ENCODE measurements at places on chromosomes 16 and 17. TPM values are rescaled to one million over a fixed set of nuclear protein-coding genes. Genes with fewer than 3 reads are reported as not detected.

The SOX8 gene
- 5.1 TPM for total RNA-seq

The KRT33B gene
- total RNA-seq, result not detected

The CLEC19A gene
- total RNA-seq, result not detected

GRCh38 chr17:56897646-56898424, 16.0 kb downstream of the TRIM25 start:
- no peak for DNase-seq

- no peak for DNase-seq
These were observed 3.5 kb downstream of the KRT40 start for GRCh38 chr17:40980596-40980995.

DNA sequence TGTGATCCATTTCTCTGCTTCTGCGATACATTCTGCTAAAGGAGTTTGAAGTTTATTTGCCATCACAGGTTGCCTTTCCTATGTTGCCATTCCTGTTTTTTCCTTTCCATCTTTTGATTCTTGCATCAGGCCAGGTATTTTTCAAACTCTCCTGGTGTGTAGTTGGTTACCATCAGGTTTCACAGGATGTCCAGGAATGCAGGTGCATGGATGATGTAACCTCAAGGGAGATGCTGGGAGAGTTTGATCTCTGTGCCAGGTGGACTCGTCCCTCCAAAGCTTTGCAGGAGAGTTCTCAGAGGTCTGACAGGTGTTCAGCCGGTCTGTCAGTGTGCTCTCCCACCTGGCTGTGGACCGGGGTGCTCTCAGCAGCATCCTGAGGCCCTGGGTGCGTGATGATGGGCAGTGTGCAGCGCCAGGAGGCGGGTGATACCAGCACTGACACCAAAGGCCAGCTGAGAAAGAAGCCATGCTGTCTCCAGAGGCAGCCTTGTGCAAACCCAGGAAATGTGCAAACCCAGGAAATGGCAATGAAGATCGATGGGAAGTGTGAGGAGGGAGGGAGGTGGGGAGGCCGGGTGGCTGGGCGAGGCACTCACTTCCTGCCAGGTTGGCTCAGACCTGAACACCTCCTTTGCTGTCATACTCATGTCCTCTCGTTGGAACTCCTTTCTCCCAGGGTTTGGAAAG, 1.7 kb downstream of the ATP2C2 start:
- DNase-seq, result no peak

DNA sequence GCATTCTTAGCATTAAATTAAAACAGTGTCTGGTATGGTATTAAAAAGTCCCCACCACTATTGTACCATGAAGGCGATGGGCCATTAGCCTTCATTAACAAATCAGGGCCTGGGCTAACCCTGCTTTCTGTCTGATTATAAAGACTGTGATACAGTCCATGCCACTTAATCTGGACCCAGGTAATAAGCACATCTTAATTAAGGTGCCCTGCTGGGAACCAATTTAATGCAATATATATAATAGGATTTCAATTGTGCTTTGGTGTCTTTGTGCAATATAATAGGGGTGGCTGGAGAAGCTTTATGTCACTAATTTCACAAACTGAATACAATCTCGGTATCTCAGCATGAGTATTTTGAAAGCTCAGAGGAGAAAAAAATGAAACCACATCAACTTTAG, 64.4 kb upstream of the CDH8 start:
- DNase-seq, result no peak

DNA sequence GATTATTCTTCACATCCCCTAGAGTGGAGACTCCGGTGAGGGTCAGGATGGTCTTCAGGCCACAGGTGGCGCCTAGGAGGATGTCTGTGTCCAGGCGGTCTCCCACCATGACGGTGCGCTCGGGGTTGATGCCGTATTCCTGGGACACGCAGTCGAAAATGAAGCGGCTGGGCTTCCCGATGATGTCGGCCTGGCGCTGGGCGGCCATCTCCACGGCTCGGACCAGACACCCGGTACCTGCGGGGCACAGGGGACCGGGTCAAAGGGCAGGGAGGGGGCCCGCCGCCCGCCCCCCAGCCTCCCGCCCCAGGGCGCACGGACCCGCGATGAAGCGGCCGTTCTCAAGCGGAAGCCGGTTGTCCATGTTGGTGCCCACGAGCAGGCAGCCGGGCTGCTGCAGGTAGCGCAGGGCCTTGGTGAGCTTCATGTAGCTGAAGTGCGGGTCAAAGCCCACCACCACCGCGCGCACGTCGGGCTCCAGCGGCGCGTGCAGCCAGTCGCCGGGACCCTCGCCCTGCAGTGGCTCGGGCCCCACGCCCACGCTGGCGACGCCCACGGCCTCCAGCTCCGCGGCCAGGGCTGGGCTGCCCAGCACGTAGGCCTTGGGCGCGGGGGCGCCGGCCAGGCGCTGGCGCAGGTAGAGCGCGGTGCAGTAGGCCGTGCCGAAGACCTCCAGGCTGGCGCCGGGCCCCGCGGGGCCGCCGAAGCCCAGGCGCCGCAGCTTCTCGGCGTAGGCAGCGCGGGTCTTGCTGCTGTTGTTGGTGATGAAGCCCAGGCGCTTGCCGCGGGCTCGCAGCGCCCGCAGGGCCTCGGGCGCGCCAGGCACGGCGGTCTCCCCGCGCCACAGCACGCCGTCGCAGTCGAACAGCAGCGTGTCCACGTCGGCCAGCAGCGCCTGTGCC, 572 bp downstream of the PGP start:
- DNase-seq, result no peak

GRCh38 chr17:77869041-77869599, 89.4 kb upstream of the TNRC6C start:
- DNase-seq, result no peak

- no peak for DNase-seq
These were observed 50.0 kb downstream of the MRTFB start for GRCh38 chr16:14121142-14121541.

GRCh38 chr17:34125010-34125409, 130.1 kb upstream of the CCL2 start:
- DNase-seq, result no peak

DNA sequence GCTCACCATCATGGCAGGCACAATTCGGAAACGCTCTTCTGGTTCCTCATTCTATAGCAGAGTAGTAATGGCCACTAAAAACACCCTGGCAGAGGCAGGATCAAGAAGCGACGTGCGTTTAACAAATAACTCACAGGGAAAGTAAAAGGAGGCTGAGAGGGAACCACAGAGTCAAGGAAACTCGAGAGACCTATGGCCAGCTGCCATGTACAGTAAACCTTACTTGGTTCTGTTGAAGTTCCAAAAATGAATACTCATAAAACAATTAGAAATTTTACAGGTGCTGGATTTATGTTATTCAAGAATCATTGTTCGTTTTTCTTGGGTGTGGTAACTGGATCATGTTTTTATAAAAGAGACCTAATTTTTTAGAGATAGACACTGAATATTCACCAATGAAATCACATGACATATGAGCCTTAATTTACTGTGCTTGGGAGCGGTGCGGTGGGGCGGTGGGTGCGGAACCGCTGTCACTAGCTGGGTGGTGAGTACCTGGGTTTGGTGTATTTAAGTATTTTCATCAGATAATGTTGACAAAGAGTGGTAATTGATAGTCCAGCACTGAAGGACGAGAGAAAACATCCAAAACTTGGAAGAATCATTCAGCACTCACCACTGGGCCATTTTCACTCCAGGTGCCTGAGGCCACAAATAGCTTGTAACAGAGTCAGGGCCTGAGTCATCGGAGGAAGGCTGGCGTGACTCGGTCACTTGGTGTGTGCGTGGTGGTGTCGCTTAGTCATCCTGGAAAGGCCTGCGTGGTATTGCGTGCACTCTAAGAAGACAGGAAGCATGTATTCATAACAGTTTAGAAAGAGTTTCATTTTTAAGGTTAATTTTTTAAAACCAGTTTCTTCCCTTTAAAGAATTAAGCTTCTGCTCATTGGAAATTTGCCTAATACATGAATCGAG, 135.4 kb upstream of the CHMP6 start:
- DNase-seq, result peak; percentile 40

DNA sequence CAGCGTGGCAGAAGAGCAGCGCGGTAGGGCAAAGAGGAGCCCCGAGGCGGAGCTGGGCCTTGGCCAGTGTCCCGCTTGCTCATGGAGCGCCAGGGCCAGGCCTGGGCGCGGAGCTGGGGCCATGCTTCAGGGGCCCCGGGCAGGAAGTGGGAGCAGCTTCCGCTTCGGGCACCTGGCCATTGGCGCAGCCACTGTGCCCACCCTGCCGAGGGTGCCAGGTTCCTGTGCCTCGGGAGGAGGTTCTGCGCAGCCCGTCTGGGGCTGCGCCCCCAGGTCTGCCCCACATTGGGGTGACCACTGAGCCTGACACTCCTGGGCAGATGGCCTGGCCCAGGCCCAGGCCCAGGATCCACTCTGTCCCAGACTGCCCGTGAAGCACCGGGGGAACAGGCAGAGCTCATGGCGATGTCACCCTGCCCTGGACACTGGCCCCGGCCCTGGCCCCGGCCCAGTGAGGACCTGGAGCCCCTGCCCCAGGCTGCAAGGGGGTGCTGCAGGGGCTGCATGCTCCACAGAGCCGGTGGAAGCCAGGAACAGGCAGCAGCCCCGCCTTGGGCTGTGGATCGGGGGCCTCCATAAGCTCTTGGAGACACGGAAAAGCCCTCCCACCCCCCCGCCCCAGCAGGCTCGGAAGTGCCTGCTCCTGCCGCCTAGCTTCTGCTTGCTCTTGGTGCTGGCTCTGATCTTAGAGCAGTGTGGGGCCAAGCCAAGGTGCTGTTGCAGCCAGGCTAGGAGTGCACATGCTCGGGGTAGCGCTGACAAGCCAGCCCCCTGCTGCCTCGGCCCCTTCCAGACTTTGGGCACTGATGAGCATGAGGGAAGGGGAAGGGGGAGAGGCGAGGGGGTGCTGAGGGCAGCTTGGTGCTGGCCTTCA, 35.9 kb upstream of the FOXJ1 start:
- DNase-seq, result no peak

- DNase-seq, result no peak
These were observed 6.0 kb upstream of the RNF213 start for GRCh38 chr17:80254396-80255251.

DNA sequence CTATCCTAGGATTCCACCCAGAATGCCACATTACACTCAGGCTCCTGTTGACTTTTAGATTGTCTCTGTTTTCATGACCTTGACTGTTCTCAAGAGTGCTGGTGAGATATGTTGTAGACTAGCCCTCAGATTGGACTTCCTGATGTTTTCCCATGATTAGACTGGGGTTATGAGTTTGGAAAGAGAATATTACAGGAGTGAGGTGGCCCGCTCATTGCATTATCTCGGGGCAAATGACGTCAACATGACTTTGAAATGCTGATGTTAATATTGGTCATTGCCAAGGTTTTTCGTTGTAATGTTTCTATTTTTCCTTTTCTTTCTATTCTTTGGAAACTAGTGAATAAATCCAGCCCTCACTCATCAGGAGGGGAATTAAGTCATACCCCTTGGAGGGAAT, 355.7 kb upstream of the MON1B start:
- DNase-seq, result no peak

DNA sequence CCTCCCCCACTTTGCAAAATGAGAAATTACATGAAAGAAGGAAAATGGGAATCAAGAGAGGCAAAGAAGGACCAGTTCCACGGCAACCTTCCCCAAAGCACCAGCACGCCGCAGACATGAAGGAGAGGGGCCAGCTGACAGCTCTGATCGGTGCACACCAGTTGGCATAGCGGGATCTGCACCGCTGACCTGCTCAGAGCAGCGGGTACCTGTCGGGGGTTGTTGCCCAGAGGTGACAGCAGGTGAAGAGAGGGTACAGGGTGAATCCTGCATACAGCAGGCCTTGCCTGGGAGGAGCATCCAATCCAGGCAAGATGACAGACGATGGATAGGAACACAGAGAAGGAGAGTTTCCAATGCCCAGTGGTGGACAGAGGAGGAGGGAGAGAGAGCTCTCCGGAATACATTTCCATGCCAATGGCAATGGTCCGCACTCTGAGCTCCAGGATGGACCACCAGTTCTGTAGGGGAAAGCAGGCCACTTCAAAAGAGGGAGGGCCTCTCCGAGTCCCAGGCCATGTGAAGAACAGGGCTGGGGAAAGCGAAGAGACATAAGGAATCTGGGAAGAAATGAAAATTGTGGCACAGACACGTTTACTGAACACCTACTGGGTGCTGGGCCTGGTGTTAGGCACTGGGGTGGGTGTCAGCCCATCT, 24.0 kb downstream of the CEP295NL start:
- DNase-seq, result no peak

DNA sequence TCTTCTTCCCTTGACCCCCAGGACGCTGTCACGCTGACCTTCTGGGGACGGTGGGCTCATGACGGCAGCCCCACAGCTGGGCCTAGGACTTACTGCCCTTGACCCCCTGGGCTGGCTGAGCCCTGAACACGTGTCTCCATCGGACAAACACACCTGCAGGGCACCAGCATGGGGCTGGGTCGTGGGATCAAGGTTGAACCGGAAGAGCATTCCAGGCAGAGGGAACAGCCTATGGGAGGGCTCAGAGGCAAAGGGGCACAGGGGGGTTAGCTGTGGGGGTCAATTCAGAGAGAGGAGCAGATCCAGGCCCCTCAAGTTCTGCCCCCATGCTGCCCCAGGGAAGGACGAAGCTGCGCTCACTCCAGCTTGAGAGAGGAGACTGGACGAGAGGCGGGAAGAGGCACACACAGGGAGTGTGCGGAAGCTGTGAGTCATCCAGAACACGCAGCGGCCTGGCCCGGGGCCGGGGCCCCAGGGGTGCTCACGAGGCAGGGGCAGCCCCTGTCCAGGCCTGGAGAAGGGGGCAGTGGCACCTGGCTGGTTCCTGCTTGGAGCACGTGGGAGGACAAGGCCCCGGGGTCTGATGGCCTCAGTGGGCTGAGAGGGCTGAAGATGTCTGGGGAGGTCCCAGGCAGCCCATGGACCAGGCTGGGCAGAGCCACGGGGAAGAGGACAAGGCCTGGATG, 9.9 kb downstream of the SSTR5 start:
- DNase-seq, result no peak

DNA sequence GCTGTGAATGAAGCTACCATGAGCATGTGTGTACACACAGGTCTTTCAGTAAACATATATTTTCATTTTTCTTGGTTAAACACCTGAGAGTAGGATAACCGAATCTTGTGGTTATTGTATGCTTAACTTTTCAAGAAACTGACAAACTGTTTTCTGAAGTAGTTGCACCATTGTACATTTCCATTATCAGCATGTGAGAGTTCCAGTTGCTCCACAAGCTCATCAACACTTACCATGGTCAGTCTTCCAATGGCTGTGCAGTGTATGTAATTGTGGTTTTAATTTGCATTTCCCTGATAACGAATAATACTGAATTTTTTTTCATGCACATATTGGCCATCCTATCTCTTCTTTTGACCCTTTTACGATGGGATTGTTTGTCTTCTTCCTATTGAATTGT, 31.3 kb upstream of the C1QL1 start:
- DNase-seq, result no peak

- DNase-seq, result peak; percentile 10
These were observed 21.8 kb upstream of the FOXK2 start for GRCh38 chr17:82497483-82498405.

DNA sequence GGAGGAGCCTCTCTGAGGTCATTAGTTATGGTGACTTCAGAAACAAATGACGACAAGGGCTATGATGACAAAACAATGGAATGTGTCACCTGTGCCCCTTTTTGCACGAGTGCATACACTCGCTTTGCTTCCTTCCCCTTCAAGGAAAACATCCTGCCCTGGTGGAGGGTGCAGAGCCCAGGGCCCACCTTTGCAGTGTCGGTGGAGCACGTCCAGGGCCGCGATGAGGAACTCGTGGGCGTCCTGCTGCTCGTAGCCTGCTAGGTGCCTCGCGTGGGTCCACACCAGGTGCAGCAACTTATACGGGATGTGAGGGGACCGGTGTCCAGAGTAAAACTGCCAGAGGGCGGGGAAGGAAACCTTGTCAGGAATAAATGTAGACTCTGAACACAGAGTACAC, 27.2 kb downstream of the USP22 start:
- DNase-seq, result no peak
